ENCODE measurements at places on chromosomes 4 and X.

GRCh38 chrX:44580466-44580865 is 37.8 kb upstream of the FUNDC1 start:
- DNase-seq, result no peak

- DNase-seq, result no peak
These were observed 11.2 kb downstream of the CYP4V2 start for GRCh38 chr4:186202490-186203140.

GRCh38 chrX:134600714-134601113 is 57.6 kb downstream of the PLAC1 start:
- DNase-seq, result no peak

DNA sequence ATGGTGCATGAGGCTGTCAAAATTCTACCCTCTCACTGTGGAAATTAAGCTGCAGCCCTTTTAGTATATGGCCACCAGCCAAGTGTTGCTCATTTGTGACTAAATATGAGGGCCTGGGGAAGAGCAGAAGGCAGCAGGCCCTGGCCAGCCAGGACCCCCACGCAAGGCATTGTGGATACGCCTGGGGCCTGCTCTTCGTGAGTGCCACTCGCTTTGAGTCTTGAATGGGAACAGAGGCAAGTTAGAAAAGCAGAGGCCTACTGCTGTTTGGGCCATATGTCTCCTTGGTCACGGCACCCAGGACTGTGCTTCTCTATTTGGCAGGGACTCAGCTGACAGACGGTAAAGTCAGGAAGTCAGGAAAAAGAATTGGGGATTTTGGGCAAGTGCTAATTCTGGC is 10.9 kb downstream of the RTL5 start:
- DNase-seq, result no peak

GRCh38 chr4:182400081-182400480 is 156.9 kb downstream of the TENM3 start:
- no peak for DNase-seq

DNA sequence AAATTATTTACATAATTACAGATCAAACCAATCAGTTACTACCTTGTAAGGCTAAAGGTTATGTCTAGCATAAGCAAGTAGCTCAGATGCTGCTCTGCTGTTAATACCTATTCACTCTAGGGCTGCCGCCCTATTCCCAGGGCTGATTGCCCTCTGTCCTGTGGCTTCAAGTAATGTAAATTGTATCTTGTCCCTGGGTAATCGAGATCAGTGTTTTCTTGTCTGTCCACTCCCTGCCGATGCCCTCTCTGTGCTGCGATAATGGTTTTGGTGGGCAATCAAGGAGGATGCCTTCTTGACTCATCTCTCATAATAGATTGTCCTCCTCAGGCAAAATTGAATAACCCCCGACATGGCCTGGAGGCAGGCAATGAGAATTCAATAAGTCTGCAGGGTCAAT is 641.0 kb upstream of the PITX2 start:
- DNase-seq, result no peak

GRCh38 chr4:24251589-24251988 is 332.8 kb downstream of the DHX15 start:
- DNase-seq, result no peak

GRCh38 chrX:40104630-40104984 is 6.8 kb upstream of the BCOR start:
- no peak for DNase-seq

GRCh38 chr4:2042204-2042946 is 16.8 kb upstream of the NAT8L start:
- DNase-seq, result no peak

DNA sequence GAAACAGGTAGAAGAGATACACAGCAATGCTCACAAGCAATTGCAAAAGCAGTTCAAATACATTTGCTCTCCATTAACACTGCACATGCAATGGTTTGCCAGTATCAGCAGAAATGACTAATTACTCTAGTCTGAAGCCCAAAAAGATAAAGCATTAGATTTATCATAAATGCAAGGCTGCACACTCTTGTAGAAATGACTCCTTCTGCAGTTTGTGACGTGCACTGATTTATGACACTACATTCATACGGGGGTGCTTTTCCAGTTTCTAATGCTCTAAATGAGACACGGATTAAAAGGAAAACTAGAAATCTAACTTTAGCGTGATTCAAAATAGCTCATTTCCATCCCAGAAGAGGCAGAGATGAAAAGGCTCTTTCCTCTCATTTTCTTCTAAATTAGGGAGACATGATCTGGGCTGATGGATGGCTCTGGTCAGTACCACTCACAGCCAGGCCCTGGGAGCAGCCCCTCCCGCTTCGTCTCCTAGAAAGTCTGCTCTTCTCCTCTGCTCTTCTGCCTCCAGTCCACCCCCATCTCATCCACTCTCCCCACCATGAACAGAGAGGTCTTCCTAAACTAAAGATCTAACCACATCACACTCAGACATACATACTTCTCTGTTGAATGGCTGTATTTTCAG is 33.2 kb downstream of the PPP2R2C start:
- DNase-seq, result no peak

DNA sequence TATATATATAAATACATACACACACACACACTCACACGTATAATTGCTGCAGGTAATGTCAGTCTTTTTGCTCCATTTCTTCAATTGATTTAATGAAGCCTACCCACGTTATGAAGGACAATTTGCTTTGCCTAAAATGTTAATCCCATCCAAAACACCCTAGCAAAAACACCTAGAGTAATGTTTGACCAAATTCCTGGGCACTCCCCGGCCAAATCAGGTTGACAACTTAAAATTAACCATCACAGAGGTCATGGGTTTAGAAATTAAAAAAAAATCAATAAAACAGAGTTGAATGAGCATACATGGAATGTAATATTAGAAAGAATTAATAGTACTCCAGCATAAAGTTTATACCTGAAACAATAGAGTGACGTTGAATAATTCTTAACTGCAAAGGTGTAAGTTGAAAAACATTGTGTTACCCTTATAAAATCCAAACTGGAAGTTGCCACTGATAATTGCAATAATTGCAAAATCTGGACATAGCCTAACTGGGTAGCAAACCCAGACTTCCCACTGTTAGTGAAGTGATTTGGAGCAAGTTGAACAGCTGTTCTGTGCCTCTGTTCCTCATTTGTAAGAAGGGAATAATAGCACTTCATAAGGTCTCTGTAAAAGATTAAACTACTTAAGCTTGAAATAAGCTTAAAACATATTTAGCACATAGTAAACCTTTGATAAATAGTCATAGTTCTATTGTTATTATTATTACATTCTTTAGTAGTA is 2120.5 kb downstream of the PCDH7 start:
- no peak for DNase-seq

- DNase-seq, result no peak
These were observed 98.2 kb downstream of the SLC39A8 start for GRCh38 chr4:102247041-102247440.

- DNase-seq, result no peak
These were observed 19.6 kb downstream of the PGAM4 start for GRCh38 chrX:77949840-77950239.

- DNase-seq, result no peak
These were observed 19.1 kb upstream of the ABRAXAS1 start for GRCh38 chr4:83503974-83504373.

DNA sequence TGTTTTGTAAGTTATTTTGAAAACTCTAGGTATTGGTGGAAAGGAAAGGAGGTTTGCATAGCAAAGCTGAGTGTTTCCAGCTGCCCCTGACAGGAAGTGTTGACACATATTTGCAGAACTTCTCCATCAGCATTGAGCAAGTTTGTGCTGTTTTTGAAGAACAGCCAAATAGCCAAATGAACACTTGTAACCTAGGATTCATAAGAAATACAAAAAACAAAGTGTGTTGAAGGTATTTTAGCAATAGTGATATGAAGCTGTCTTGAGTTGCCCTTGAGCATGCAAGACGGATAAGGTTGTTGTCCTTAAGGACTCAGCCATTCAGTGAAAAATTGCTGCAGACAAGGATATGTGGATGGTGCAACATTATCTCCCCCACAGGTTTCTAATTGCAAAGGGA is 68.3 kb upstream of the PGM2 start:
- no peak for DNase-seq

DNA sequence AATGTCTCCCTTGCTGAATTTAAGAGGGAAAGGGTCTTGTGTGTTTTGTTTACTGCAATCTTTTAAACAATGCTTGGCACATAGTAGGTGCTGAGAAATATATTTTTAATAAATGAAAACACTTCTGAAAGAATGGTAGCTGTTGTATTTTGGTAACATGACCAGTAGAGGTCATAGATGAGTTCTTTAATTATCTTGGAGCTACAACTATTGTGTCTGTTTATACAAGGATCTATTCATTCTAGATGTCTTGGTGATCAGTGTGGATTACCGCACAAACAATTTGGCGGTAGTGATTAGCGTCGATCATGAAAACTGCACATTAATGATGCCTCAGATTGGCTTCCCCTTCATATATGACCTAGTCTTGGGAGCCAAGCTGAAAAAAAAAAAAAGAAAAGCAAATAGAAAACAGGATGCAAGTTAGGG is 21.4 kb upstream of the SCRG1 start:
- no peak for DNase-seq

GRCh38 chrX:31093639-31093975 is 21.8 kb upstream of the FTHL17 start:
- DNase-seq, result no peak

DNA sequence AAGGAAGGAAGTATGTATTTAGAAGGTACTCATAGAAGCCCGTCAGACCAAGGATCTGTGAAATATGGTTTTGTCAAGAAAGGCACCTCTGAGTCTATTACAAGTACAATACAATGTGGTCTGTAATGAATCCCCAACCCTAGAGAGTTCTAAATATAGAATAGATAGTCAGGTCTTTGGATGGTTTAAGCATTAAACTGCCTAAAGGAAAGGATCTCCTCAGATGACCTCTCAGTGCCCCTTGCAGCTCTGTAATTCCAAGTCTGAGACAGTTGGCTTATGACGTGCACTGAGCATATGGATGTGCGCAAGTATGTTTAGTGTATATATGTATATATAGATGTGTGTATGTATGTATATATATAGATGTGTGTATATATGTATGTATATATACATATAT is 62.0 kb downstream of the CCSER1 start:
- no peak for DNase-seq
